ENCODE measurements at places on chromosomes 6 and 20.

- no peak for DNase-seq
Measured at GRCh38 chr6:136280032-136280609, 9.5 kb downstream of the BCLAF1 start.

DNA sequence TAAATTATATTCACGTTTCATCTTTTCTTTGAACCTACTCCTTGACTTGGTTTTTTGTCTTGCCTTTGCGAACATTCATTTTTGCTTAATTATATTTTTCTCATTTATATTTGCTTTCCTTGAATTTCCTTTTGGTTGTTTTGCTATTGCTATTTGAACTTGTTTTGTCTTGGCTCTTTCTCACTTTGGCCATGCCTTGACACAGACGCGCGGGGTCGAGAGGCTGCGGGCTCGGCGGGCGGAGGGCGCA is 7.1 kb upstream of the TMEM14A start:
- DNase-seq, result no peak

DNA sequence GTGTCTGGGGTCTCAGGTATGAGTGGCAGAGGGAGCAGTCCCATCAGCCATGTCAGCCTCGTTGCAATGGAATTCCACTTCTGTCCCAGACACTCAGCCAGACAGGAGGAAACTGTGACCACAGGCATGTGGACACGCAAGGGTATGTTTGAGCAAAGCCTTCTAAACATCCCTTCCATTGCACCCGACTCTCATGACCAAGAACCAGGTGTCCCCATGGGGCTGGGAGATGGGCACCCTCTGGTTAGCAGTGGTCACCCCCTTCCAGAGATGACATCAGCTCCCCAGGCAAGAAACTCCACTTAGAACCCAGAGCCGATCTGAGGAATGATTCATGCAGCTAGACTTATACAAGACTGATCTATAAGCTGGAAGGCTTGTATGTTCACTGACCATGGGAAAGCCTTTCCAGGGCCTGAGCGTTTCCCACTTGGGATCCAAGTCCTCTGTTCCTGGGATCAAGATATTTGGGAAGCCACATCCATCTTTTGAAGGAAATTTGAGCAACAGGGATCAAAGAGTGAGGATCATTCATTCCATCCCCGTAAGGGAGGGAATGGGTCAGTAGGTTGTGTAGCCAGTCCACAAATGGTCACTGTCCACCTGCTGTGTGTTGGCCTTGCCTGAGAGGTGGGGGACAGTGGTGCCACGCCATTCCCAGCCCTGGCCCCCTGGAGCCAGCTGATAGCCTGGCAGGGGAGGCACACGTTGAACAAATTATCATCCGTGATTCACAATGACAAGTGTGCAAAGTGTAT is 3.9 kb upstream of the MRGBP start:
- peak; percentile 76 for DNase-seq

- peak; percentile 82 for DNase-seq
Measured at GRCh38 chr20:34538671-34539123, 19.8 kb upstream of the MAP1LC3A start.

- no peak for DNase-seq
Measured at GRCh38 chr6:101700655-101701054, 307.1 kb downstream of the GRIK2 start.

- no peak for DNase-seq
Measured at GRCh38 chr6:36779227-36779626, 60.0 kb downstream of the CPNE5 start.

DNA sequence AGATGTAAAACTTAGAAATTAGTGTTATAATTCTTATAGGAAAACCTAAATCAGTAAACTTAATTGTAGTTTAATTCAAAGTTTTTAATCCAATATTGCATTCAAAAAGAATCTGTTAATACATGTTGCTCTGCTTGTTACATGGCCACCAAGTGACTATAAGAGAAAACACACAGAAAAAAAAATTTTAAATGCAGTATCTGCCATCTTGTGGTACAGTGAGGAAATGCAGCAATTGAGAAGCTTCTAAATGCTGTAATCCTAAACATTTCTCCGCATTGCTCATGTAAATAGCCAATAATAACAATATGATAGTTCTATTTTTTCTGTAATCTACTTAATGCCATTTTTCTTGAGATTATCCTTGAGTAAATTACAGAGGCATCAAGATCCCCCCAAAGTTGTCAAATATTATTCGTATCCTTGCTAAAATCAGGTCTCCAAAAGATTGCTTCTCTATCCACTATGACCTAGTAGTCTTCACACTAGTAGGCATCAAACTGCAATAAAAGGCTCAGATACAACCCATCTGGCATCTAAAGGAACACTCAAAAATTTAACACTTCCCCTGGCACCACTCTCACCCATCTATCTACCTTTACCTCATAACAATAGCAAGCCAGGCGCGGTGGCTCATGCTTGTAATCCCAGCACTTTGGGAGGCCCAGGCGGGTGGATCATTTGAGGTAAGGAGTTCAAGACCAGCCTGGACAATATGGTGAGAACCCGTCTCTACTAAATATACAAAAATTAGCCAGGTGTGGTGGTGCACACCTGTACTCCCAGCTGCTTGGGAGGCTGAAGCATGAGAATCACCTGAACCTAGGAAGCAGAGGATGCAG is 34.6 kb downstream of the HDAC2 start:
- DNase-seq, result peak; percentile 70

DNA sequence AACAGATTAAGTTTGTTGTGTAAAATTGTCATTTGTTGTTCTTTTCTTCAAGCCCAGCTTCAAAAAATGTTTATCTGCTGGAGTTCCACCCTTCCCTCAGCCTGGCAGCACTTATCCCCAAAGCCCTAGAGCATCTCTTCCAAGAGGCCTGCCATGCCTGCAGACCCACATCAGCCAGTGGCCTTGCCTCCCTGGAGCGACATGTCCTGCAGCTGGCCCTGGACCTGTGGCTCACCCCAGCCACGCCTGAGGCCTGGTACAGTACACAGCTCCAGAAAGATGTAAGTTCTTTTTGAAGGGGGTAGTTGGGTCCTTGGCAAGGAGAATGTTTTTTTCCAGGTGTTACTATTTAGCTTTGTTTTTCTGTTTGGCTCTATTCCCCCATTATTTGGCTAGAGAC is 124.8 kb downstream of the CD164 start:
- DNase-seq, result no peak

DNA sequence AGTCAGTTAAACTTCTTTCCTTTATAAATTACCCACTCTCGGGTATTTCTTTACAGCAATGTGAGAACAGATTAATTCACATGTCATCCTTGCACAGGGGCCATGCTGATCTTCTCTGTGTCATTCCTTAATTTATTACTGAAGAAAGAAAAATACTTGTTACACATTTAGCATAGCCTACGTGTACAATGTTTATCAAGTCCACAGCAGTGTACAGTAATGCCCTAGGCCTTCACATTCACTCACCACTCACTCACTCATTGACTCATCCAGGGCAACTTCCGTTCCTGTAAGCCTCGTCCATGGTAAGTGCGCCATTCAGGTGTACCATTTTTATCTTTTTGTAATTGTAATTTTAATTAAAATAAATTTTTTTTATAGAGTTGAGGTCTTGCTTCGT is 73.6 kb downstream of the RSPH3 start:
- DNase-seq, result peak; percentile 41

DNA sequence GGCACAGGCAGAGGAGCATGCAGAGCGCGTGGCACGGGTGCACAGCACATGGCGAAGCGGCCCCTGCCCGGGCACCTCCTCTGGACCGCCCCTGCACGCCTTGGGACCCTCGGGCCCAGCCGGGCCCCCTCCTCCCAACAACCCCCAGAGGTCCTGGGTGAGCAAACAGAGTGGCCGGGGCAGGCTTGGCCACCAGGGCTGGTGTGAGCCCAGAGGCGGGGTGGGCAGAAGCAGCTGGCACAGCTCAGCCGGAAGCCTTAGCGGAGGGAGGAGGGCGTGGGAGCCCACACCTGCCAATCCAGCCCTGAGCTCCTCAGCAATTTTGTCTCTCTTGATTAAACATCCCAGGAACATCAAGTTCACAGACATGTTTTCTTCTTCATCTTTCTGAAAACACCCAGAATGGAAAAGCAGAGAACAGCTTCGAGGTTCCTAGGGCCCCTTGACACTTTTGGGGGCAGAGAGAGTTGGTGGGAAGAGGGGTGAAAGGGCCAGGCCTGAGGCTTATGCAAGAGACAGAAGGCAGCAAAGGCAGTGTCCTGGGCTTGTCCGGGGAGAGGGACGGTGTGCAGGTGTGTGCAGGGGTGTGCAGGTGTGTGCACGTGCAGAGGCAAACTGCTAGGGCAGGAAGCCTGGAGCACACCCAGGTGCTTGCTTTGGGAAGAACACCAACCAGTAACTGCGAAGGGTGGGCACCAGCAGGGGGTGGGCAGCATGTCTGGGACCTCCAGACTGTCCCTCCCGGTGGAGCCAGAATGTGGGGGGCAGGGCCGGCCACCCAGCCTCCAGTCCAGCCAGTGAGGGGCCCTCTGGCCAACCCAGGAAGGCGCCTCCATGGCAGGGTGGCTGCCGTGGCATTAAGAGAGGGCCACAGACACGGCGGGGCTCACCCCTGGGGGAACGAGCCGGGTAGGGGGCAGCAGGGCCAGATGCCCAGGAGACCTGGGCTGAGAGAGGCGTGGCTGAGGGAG is 4.8 kb downstream of the HRH3 start:
- DNase-seq, result no peak

DNA sequence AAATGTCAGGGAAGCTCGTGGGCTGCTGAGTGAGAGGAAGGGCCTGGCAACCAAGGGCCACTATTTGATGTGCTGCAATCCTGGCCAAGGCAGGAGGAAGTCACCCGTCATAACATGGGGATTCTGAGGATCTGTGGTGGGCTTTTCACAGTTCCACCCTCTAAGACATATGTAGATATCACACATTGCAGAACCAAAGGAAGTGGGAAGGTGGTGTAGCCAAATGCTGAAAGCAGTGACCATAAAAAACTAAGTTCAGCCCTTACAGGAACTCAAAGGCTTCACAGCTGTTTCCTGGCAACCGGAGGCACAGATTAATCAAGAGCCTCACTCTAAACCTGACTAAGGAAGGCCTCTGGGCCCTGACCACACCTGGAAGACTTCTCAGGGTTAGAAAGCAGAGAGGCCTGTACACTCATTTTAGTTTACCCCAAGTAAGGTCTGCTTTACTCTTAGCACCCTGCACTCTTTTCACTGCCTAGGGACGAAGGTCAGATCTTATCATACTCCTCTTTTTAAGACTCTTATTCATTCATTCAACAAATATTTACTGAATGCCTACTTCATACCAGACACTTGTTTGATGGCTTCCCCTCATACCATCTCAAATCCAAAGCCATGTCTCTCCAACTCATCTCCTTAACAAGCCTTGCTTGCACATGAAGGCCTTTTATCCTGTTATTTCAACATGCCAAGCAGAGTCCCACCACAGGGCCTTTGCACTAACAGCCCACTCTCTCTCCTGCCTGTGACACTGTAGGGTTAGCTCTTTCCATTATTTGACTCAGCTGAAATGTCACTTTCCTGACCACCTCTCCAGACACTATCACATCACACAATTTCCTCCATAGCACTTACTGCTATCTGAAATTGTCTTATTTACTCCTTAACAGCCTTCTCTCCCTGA is 2.6 kb downstream of the UBE2V1 start:
- peak; percentile 59 for DNase-seq

GRCh38 chr6:74645108-74645849 is 560.6 kb downstream of the COL12A1 start:
- DNase-seq, result no peak

DNA sequence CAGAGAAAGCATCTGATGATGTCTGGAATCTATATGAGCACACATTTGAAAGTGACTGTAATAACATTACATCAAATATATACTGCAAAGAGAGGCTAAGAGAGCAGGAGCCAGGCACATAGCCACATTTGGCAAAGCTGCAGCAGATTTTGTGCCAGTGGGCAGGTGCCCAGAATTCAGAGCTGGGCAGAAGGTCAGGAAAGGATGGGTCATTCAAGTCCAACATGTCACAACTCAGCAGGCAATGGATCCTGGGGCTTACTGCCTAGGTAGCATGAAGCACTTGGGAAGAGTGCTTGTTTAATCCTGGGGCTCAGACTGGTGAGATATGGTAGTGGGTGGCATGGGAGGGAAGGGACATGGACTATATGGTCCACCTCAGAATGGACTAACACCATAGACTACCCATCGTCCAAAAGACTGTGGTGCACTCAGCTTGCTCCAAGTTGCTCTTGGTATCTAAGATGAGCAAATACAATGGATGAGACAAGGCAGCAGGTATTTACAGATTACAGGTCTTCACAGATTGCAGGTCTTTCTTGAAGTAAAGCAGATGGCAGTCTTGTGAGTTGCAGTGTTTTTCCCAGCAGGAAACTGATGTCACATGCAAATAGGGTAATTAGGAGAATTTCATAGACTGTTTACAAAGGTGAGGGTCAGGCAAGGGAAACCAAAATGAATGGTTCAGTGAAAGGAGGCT is 31.2 kb upstream of the SHLD1 start:
- DNase-seq, result no peak

DNA sequence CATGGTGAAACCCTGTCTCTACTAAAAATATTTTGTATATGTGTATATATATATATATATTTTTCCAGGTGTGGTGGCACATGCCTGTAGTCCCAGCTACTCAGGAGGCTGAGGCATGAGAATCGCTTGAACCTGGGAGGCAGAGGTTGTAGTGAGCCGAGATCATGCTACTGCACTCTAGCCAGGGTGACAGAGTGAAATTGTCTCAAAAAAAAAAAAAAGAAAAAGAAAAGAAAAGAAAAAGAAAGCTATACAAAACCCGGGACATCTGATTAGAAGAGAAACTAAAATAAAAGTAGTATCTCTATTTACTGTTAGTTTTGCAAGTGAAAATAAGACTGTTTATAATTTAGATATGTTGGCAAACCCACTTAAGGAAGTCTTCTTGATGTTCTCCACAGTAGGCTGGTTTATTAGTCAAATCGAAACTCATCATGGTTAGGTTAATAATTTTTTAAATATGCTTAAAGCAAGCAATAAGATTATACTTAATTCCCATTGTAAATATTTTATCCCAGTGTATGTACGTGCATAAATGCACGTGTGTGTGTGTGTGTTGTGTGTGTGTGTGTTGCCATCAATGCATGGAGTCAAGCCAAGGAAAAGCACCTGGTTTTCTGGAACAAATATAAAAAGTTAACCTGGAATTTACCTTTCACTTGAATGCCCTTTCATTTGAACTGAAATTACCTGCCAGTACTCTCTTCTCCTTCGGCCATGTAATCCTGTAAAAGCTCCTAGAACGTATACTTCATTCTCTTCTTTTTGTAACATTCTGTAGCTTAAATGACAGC is 7.1 kb downstream of the VNN2 start:
- no peak for DNase-seq

DNA sequence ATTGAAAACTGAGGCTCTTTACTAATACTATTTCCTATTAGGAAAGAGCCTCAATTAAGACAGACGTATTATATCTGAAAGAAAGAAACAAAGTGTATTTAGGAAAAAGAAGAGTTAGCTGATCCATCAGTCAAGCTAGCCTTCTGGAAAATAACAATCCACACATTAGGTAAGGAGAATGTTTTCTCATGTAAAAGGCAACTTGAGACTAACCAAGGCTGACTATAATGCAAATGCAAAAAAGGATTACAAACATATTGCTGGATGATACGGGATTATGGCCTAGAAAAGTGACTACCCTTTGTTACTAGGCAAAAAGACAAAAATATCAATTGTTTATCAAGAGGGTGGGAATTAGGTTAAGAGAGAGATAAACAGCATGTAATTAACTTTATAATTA is 176.9 kb downstream of the RFPL4B start:
- no peak for DNase-seq

- DNase-seq, result peak; percentile 16
Measured at GRCh38 chr6:76790881-76791280, 672.4 kb downstream of the HTR1B start.

- DNase-seq, result peak; percentile 36
Measured at GRCh38 chr20:18986146-18986830, 172.7 kb downstream of the SCP2D1 start.

GRCh38 chr20:48787861-48788375 is 39.9 kb downstream of the PREX1 start:
- peak; percentile 77 for DNase-seq

All from AG10803 (cell line).